ENCODE measurements at places on chromosomes 2 and 18.

- no peak for DNase-seq
Observed at GRCh38 chr2:96549466-96549785, 12.9 kb downstream of the ARID5A start.

GRCh38 chr2:198371921-198372543 lies 567.6 kb downstream of the PLCL1 start:
- DNase-seq: no peak

DNA sequence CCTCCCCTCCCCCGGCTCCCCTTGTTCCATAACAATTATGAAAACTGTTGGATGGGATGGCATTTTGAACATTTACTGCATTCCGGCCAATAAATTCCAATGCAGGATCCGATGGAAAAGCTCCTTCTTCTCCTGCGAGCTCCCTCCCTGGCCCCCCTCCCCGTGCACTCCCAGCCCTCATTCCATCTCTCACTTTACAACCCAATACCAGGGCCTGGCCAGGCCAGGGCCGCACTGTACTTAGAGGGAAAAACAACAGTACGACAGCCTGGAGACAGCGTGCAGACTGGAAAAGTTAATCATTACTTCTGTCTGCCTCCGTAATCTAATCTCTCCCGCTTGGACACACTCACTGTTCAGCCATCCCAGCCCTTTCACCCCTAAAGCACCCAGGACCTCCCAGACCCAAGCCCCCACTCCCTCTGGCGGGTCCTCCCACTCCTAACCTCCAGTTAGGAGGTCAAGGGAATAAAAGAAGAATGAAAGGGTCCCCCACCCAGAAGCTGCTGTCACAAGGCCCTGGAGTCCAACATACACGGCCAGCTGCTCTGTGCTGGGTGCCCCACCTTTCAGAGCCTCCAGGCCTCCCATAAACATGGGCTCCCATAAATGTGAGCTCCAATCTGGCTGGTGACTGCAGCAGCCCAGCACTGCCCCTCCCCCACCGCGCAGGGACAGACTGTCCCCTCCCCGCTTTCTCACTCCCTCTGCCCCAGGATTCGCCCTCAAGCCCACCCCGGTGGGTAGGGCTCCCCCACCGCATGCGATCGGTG lies 20.6 kb downstream of the SMAD7 start:
- no peak for DNase-seq

- DNase-seq: no peak
Observed at GRCh38 chr2:196410008-196410407, 229.5 kb upstream of the CCDC150 start.

DNA sequence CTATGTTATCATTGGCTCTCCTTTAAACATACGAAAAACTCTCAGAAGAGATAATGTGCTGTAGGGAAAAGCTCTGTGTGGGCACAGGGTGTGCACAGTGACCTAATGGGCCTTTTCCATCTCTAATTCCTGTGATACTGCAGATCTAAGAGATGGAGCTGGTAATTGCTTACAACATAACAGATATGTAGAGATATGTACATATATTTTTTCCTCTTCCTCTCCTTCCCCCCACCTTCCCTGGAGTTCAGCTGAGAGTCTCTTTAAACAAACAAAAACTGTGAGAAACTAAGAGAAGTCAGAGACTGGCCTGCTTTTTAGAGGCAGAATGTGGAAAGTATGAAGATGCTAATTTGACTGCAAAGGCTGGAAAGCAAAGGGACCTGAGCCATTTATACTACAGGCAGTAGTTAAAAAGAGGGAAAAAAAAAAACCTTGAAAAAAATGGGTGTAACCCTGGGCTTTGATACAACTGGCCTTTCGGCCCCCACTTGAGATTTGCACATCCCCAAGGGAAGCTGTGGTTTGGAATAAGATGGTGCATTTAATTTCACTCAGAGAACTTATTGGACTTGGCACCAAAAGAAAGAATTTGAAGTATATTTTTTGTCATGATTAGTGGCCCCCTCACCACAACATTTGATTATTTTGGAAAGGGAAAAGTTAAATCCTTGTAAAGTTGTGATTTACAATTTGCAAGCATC lies 502.2 kb upstream of the ZEB2 start:
- no peak for DNase-seq

DNA sequence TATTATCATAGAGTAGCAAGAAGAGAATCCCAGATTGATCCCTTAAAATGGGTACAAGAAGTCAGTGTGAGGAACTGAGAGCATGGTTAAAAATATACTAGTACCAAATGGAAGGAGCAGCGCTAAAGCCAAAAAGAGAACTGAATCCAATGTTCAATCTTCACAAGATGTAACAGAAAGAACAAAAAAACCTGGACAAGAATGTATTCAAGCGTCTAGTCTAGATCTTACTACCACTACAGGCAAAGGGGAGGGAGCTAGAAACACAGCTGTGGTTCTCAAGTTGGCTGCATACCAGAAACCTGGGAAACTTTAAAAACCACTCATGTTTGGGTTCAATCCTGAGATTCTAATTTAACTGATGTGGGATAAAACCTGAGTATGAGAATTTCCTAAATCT lies 57.5 kb downstream of the PIAS2 start:
- no peak for DNase-seq

- DNase-seq: peak; percentile 97
Observed at GRCh38 chr2:7031547-7032245, 114.5 kb downstream of the RNF144A start.

DNA sequence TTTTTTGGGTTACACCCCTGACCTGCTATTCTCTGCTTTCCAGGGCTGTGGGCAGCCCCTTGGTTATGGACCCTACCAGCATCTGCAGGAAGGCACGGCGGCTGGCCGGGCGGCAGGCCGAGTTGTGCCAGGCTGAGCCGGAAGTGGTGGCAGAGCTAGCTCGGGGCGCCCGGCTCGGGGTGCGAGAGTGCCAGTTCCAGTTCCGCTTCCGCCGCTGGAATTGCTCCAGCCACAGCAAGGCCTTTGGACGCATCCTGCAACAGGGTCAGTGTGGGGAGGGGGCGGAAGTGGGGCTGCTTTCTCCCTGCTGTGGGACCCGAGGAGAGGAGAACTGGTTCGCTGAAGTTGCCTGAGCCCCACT lies 9.7 kb upstream of the WNT10A start:
- no peak for DNase-seq

DNA sequence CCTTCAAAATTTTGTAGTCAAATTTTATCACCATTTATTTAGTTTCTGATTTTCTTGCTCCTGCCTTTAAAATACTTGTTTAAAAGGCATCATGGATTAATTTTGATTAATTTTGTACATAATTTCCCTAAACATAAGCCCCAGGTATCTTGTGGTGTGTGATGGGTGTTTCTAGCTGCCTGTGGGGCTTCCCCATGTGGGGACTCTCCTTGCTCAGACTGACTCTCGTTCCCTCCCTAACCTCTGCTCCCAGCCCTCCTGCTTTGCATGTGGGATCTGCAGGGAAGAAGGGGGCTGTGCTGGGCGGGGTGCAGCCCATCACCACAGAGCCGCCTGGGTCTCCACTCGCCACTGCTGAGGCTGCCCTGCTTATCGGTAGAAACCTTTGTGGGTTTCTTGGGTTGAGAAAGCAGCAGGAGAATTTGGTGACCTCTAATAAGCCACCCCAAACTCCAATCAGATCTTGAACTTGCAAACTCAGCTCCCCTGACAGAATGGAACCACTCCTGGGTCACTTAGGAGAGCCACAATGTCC lies 72.5 kb downstream of the MRPS9 start:
- DNase-seq: no peak

- no peak for DNase-seq
Observed at GRCh38 chr18:53911200-53911599, 313.3 kb downstream of the MBD2 start.

DNA sequence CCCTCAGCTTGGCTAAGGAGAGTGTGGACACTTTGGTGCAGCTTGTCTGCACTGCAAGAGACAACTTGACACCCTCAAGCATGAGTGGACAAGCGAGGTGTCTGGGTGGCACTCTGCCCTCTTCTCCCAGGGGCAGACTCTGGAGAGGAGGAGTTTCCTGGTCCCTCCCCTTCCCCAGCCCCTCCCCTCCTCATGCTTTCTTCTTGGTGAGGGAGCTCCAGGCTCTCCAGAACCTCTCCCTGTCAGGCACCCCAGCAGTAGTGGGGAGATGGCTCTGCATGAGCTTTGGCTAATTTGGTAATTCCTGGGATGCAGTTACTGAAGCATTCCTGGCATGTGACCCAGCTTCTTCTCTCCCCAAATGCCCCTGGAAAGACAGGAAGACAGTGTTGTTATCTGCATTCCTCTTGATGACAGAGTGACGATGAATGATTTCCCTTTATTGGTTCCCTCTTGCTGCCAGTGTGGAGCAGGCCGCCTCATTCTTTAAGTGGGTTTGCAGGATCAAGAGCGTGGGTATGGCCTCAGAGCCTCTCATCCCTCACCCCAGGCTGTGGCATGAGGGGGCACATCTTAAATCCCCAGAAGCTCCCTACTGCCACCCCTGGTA lies 89.2 kb downstream of the STPG4 start:
- DNase-seq: no peak

GRCh38 chr2:218146056-218146455 lies 20.2 kb downstream of the CXCR2 start:
- no peak for DNase-seq

- no peak for DNase-seq
Observed at GRCh38 chr18:35435401-35435800, 58.3 kb upstream of the ZNF396 start.

DNA sequence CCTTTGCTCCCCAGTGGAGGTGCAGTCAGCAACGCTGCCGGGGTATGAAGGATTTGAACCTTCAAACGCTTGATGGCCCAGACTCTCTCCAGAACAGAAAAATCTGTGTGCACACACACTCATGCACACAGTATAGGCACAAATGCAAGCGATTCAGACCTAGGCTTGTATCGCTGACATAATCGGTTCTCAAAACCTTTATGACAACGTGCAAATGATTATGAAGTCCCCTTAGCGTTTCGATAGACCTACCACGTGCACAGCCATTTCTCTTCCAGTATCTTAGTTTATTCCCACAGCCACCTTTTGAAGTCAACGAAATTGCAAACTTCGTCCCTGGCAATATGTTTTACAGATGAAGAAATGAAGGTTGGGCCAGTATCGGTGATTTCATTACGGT lies 138.9 kb upstream of the MYCN start:
- DNase-seq: no peak

DNA sequence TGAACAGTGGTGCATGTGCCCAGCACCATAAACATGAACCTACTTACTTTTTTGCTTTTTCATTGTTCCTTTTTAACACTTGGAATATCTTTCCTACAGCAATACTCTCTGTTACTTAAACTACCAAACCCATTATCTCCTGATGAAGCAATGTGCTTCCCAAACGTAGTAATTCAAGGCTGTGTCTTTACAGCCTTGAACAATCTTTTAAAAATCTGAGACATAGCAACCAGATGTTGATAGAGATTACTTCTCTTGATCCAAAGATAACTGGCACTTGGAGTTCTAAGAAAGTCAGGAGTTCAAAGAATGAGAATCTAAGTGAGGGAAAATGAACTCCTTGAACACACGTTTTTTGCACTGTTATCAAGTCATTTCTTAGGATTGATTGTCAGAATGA lies 40.4 kb downstream of the ATP8B1 start:
- DNase-seq: no peak

DNA sequence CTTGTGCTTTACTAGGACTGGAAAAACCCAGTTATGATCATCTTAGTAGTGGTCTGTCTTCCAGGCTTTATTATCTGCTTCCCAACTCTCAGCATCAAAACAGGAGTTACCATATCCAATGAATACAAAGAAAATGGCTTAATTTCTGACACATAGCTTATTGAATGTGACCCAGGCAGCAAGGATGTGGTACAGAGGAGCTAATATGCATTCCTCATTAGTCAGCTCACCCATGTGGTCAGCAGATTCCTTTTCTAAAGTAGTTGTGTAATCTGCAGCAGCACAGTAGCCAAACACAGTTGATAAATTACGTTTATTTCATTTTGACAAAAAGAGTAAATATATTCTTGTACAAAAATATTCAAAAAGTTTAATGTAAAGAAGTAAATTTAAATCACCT lies 43.6 kb downstream of the TSPYL6 start:
- no peak for DNase-seq

- no peak for DNase-seq
Observed at GRCh38 chr2:239392688-239393387, 8.0 kb downstream of the HDAC4 start.

GRCh38 chr2:10571057-10571456 lies 118.7 kb downstream of the NOL10 start:
- no peak for DNase-seq

DNA sequence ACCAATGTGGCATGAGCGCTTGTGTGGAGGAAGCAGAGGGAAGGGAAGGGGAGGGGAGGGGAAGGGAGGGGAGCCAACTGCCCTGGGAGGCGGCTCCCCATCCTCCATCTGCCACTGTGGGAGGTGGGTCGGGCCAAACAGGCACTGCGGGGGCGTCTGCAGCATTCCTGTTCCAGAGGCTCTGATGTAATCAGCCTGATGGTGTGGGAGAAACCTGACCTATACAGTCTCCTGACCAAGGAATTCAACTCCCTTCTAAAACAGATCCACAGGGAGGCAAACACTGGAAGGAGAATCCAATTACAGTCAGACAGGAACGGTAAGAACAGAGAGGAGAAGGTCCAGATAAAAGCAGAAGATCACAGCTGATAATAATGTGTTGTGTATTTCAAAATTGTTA lies 88.8 kb downstream of the CD8B2 start:
- DNase-seq: no peak

DNA sequence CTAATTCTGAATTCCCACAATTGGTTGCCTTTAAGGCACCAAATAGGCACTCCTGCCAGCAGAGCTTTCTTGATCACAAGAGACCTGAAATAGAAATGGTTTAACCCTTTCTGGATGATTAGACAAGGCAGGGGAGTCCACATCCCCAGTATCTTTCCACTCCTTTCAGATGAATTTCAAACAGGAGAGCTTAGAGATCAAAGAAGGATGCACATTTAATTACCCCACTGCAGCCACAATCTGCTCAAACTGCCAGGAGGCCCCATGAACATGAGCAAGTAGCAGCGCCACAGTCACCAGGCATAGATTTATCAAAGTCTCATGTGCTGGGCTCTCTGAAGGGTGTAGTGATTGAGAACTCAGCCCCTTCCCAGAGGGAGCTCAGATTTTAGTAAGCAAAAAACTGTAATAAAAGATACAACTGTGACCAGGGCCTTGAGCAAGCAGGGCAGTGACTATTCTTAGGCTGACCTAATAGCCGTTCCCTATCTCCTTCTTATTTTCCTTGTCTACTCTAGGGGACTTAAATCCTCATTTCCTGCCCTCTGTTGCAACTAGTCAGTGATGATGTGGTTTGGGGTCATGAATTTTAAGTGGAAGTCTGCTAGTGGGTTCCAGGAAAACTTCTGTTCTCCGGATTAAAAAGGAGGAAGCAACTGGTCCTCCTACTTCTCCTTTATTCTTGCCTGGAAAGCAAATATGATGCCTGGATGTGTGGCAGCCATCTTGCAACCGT lies 53.7 kb downstream of the SLC4A3 start:
- DNase-seq: no peak

- no peak for DNase-seq
Observed at GRCh38 chr2:197168705-197169104, 141.9 kb downstream of the ANKRD44 start.

- DNase-seq: no peak
Observed at GRCh38 chr2:143132355-143132754, 3.1 kb downstream of the ARHGAP15 start.
